ENCODE measurements at places on chromosomes 2 and 18. TPM values are rescaled to one million over a fixed set of nuclear protein-coding genes. Genes with fewer than 3 reads are reported as not detected.

The ALLC gene
- not detected for total RNA-seq

The STON1 gene
- 5.0 TPM for total RNA-seq

The RPRM gene
- not detected for total RNA-seq

The FAM210A gene
- total RNA-seq: 19.7 TPM

The MEP1B gene
- not detected for total RNA-seq

The FEV gene
- total RNA-seq: not detected

The R3HDM1 gene
- total RNA-seq: 11.7 TPM

The TSPYL6 gene
- not detected for total RNA-seq

The REEP1 gene
- total RNA-seq: 0.52 TPM

The EXOC6B gene
- 10.1 TPM for total RNA-seq

The SH3BP4 gene
- total RNA-seq: 53.3 TPM

The AGXT gene
- total RNA-seq: not detected

The SCYGR4 gene
- not detected for total RNA-seq

The BBS5 gene
- 7.2 TPM for total RNA-seq

The CDH19 gene
- not detected for total RNA-seq

The MYO5B gene
- 6.3 TPM for total RNA-seq

The SMYD5 gene
- total RNA-seq: 28.5 TPM

The CDH2 gene
- total RNA-seq: 30.3 TPM

The INO80B gene
- total RNA-seq: 5.6 TPM

The KRTCAP3 gene
- total RNA-seq: not detected

The DCDC2C gene
- total RNA-seq: not detected

The IL1R1 gene
- total RNA-seq: 39.0 TPM

The TM4SF20 gene
- total RNA-seq: not detected

The SLC23A3 gene
- 0.06 TPM for total RNA-seq

The LAMA3 gene
- total RNA-seq: 4.2 TPM
